ENCODE measurements at places on chromosomes 7 and 10. TPM values are rescaled to one million over a fixed set of nuclear protein-coding genes. Genes with fewer than 3 reads are reported as not detected.
A peak's percentile ranks its signal among the peaks of the same experiment; 100 is the strongest.

GRCh38 chr10:60497364-60497763 is 107.7 kb upstream of the ANK3 start:
- DNase-seq, result no peak

DNA sequence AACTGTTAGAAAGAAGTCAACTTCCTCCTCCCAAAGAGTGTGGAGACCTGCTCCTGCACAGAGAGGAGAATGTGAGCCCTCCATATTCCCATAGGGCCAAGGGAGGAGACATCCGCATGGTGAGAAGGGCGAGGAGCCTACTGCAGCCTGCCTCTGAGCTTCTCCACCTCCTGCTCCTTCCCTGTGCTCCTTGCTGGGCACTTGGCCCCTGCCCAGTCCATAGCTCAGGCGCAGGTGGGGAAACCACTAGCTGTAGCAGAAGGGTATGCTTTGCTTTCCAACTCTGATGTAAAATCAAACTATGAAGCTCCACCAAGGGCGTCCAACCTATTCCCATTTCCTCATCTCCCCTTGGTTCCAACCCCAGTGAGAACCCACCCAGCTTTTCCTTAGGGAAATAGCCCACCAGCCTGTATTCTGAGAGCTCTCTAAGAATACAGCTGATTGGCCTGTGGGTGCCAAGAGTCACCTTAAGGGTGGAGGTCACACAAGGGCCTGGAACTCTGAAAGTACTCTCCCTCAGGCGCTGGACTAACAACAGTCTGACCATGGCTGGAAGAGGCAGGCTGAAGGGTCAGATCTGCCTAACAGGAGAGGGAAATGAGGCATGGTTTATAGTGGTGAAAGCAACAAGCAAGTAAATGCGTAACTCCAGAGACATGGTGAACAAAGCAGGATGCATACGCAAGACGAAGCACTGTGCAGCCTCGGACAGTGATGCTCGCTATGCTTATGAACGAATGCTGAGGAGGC is 13.9 kb downstream of the ZNF488 start:
- DNase-seq, result no peak

DNA sequence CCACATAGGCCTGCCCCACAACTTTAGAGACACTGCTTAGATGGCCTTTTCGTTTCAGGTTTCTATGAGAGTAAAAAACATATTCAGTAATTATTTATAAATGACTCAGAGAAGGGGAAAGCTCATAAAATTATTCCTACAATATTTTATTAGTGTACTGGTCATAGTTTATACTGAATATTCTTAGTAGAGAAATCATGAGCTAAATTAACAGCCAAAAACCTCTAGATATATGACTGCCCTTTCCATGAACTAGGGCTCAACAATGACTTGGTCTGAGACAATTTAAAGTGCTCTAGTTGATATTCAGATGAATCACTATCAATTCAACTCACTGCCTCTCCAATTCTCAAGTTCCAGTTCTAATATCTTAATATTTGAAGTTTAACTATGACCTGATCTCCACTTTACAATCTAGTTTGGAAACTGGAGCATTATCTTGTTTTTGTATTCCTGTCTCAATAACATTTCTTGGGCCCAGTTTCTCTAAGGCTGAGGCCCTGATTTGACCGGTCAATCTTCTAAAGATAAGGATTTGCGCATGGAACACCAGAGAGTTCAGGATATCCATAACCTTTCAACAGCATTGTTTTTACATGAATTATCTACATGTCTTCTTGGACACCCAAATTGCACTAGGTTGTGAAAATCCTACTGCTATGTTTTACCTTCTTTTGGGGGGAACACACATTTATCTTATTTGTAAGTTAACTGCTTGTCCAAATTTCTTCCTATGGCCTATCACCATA is 141.6 kb downstream of the DGKB start:
- DNase-seq, result no peak

The PLEKHA8 gene
- 3.1 TPM for polyA plus RNA-seq

- no peak for DNase-seq
These were observed 365.2 kb upstream of the ZMIZ1 start for GRCh38 chr10:78703593-78703992.

DNA sequence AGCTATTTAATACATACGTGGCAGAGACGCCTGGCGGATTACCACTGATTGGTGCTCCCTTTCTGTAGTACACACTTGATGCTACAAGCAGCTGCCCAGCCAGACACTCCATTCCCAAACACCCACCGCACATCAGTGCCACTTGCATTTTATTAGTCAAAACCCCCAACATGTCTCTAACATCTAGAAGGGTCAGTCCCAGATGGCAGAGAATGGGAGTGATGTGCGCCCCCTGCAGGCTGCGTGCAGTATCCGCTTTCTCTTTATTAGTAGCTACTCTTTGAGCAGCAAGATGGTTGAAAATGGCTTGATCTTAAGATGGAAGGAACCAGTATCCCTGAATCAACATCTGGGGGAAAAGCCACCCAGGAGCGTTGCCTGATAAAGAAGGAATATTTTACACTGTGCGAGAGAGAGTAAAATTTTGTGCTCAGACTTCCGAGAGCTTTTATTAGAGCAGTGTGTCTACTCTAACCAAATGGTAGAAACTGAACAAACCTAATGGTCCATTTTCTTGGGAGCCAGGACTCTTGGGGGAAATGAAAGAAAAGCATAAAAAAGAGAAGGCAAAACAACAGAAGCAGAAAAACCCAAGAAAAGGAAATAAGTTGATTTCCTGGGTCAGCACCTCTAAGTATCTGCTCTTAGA is 78.3 kb downstream of the ST8SIA6 start:
- DNase-seq, result no peak

The COL17A1 gene
- polyA plus RNA-seq, result 0.24 TPM

DNA sequence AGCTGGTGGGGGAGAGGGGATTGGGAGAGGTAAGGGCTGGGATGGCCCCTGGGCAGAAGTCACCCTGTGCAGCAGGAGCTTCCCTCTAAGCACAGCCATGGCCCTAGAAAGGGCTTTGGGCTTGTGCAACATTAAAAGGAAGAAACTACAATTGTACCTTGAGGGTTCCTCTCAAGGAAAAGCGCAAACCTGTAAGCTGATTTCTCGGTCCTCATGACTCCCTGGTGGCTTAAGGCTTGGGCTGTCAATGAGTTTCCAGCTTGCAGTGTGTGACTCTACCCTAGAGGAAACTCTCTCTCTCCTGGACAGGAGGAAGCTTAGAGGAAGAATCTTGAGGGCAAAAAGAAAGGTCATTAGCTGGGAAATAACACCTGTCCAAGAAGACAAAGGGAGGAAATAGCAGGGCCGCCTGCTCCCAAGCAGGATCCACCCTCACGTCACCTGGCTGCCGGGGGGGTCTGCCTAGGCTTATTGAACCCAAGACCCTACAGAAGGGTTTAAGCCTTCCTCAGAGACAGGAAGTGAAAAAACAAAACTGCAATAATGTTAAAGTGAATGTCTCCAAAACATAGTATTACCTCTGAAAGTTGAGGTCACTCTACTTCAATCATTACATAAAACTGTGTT is 112.5 kb downstream of the WDR11 start:
- DNase-seq, result no peak

DNA sequence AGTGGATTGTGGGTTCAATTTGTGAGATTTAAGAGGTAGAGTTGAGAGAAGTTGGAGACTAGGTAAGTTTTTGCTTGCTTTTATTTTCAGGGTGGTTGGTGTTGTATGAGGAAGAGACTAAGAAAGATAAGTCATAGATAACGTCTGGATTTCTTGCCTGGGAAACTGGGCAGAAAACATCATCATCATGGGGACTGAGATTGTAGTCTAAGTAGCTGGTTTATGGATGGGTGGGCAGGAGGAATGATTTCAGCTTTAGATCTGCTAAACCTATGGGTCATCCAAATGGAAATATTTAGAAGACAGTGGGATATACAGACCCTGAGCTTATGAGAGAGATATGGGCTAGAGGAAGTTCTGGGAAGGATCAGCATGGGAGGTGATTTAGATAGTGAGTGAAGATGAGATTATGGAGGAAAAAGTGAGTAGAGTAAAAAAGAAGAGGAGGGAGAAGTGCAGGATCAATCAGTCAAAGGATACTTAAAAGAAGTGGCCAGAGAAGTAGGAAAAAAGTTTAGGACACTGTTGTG is 169.8 kb downstream of the WNT2 start:
- DNase-seq, result no peak

The CALML3 gene
- not detected for polyA plus RNA-seq

DNA sequence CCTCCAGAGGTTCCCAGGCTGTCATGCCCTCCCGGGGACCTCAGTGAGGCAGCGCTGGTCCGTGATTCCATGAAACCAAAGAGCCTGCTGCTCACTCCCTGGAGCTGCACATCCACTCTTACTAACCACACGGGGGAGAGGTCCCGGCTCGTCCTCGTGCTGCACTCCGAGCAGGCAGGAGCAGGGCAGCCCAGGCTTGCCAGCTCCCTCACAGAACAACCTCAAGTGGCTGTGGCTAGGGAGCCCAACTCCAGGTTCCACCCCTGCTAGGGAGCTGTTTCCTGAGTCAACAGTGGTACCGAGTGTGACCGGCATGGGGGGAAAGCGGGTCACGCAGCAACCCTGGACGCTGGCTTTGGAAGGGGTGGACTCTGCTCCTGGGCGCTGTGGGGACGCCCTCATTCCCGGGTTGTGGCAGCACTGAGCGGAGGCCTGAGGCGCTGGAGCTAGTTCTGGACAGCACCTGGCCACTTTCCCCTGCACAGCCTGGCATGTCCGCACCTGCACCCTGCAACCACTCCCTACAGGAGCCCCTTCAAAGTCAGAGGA is 27.9 kb upstream of the PPP2R2D start:
- DNase-seq, result no peak

DNA sequence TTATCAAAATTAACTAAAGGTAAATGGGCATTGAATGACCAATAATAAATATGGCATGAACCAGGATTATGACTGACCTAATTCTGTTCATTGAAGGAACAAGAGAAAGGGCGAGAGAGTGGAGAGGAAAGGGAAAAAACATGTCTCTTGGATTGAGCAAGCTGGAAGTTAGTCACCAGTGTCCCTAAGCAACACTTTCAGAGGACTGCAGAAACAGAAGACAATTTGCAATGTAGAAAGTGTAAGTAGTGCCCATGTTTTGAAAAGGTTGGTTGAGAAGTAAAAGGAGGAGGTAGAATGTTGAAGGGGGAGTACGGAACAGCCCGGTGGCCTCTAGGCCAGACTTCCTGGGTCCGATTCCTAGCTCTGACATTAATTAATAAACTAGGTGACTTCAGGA is 94.6 kb downstream of the FAS start:
- DNase-seq, result no peak

DNA sequence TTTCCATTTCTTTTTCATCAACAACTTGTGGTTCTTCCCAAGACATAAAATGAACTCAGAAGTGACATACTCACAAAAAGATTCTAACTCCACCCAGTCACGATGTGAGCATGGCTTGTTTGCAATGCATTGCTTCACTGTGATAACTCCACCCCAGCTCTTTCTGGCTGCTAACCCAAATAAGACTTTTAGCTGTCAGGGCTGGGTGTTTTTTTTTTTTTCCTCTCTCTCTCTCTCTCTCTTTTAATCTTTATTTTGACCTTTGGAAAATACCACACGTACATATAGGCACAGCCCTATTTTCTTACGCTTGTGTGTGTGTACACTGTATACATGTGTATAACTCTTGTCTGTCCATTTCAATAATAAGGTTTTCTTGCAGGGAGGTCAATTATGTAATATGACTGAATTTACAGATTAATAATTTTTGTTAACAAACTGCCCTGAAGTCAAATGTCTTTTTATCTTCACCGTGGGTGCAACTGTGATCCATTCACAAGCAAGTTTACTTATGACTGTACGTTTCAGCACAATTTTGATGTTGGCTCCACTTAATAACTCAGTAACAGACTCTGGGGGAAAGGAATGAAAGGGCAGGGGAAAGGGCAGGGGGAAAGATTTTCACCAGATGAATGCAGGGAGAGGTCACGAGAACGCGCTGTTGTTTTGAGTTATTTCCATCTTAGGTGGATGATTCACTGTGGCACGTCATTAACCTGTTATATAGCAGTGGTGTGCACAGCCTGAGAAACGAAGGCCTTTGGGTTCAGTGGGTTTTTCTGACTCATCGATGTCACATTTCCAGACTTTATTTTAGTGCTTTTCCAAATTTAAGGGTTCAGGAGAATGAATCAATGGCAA is 49.1 kb downstream of the APBB1IP start:
- peak; percentile 70 for DNase-seq

The ITGA8 gene
- not detected for polyA plus RNA-seq

GRCh38 chr10:847868-848267 is 83.6 kb downstream of the LARP4B start:
- no peak for DNase-seq

DNA sequence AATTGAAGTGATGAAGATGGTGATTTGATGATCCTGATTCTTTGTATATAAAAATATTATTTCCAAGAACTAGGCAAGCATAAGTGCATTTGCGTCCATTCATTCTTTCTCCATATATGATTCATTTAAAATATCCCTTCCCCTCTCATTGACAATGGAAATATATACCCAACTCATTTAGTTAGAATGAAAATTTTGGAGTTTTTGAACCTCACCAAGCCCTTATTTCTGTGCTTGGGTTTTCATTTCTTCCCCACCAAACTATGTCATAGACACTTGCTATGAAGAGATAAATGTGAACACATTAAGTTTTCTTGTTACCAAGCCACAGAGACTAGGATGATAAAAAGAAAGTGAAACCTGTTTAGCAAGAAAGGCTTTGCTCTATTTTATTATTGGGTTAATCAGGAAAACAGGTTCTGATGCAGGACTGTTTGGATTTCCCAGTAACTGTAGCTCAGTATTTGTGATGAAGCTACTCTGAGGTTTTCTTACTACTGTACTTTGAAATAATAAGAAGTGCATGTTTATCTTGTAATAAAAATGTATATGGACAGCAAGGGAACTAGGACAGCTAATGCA is 68.3 kb downstream of the ITGB1 start:
- DNase-seq, result no peak

DNA sequence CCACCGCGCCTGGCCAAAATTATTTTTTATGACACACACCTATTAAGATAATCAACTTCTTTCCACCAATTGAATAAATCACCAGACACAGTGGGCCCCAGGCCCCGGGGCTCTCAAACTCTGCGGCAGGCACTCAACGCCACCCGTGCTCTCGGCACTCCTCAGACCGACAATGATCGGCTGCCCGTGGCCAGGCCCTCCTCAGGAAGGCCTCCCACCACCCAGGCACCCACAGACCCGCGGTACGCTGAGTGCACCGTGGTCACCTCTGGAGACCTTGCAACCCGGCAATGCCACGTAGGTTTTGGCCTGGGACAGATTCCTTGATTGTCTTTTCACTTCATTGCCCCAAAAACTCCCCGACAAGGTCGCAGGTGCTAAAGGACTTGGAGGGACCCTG is 6.9 kb downstream of the RADIL start:
- no peak for DNase-seq

GRCh38 chr7:133830081-133830480 is 297.1 kb upstream of the LRGUK start:
- no peak for DNase-seq

The TMEM229A gene
- not detected for polyA plus RNA-seq

- no peak for DNase-seq
These were observed 162.8 kb upstream of the BMPER start for GRCh38 chr7:33742521-33742920.

GRCh38 chr10:105585171-105585570 is 944.1 kb downstream of the SORCS3 start:
- DNase-seq, result no peak

The RASSF4 gene
- polyA plus RNA-seq, result 0.37 TPM

- no peak for DNase-seq
These were observed 184.9 kb downstream of the PTEN start for GRCh38 chr10:88048312-88048711.
